Hypothalamus (tissue), 51 donors: ENCODE measurements at places on chromosomes 2 and 18.

DNA sequence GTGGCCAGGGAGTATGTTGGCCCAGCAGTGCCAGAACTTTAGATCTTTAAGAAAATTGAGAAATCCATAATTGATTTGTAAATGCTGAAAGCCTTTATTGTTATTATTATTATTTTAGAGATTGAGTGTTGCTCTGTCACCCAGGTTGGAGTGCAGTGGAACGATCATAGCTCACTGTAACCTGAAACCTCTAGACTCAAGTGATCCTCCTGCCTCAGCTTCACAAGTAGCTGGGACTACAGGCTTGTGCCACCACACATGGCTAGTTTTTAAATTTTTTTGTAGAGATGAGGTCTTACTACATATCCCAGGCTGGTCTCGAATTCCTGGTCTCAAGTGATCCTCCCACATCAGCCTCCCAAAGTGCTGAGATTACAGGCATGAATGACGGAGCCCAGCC lies 143.2 kb upstream of the CCDC68 start:
- no peak for DNase-seq

GRCh38 chr2:160387558-160388262 lies 105.9 kb downstream of the RBMS1 start:
- no peak for DNase-seq

DNA sequence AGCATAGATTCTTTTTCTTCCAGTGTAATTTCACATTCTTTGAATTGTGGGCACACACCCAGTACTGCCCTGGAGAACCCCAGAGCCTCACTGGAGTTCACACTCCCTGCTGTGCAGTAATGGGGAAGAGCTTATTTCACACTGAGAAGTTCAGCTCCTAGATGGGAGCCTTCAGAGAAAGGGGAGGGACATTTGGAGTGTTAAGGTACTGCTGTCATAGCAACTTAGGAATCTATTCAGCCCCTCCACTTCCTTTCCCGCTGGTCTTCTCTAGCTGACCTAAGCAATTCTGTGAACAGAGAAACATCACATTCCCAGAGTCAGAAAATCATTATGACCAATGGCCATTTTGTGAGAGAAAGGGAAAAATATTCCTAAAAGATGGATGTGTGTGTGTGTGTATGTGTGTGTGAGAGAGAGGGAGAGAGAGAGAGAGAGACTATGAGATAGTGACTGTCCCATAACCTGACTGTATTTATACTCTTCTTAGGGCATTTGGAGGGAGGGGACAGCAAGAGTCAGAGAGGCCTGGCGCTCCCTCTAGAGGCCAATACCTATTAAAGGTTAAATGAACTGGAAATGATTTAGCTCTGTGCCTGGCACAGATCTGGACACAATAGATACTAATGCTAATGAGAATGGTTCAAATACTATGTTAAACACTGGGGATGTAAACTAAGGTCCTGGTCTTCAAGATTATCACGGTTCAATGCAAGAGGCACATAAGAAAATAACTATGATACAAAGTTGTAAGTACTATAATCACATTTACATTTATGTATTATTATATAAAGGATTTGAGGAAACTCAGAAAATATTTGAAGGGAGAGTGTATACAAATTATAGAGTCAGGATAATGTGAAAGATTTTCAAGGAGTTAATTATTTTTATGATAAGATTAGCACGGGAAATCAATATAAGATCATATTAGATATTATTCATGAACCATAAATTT lies 41.5 kb upstream of the RPE start:
- DNase-seq = no peak

- DNase-seq = no peak
Observed at GRCh38 chr2:25842155-25842554, 36.1 kb downstream of the ASXL2 start.

GRCh38 chr2:219557791-219558785 lies 13.3 kb downstream of the OBSL1 start:
- no peak for DNase-seq

GRCh38 chr2:120511947-120512710 lies 166.2 kb downstream of the INHBB start:
- no peak for DNase-seq

DNA sequence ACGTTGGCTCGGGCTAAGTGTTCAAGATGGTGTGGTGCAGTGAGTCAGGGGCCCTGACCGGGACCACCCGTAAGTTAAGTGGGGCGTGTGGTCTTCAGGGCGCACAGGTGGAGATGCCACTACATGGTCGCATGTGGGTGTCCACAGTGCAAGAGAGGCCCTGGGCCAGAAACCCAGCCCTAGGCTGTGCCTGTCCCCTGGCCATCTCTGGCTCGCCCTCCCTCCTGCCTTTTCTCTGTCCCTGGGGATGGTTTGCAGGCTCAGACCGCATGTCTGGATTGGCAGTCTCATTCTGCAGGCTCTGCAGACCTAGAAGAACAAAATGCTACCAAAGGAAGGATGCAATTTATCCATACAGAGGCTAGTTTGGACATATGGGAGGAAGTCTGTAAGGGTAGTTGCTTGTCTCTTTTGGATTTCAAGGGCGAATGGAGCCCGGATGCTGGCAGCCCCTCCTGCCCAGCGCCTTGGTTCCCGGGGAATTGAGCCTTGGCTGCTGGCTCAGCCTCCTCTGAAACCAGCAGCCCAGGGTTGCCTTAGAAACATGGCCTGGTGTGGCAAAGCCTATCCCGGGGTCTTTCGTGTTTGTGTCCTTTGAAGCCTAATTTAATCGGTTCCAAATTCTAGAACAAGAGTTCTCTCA lies 417.5 kb upstream of the HS6ST1 start:
- DNase-seq = no peak

- no peak for DNase-seq
Observed at GRCh38 chr2:100581277-100581612, 18.5 kb downstream of the PDCL3 start.
